ENCODE measurements at places on chromosomes 7 and 10.

- no peak for DNase-seq
These were observed 42.1 kb upstream of the HPS1 start for GRCh38 chr10:98488669-98489430.

DNA sequence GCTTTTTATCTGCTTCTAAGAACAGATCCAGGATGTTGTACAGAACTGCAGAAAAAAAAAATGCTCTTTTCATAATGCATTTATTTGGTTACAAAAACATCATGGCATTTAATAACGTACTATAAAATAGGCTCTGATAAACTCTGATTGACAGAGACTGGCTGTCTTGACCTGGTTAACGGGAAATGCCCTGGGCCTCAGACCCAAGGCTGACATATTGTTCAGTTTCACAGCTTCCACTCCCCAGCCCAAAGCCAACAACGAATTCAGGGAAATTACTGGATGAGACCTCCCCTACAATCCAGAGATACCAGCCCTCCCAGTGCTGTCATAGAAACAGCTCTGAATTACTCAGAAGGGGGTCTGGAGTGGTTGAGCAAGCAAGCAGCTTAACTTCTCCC lies 260.1 kb downstream of the CREB5 start:
- DNase-seq = no peak

- no peak for DNase-seq
These were observed 119.0 kb upstream of the KCNMA1 start for GRCh38 chr10:77756319-77757232.

DNA sequence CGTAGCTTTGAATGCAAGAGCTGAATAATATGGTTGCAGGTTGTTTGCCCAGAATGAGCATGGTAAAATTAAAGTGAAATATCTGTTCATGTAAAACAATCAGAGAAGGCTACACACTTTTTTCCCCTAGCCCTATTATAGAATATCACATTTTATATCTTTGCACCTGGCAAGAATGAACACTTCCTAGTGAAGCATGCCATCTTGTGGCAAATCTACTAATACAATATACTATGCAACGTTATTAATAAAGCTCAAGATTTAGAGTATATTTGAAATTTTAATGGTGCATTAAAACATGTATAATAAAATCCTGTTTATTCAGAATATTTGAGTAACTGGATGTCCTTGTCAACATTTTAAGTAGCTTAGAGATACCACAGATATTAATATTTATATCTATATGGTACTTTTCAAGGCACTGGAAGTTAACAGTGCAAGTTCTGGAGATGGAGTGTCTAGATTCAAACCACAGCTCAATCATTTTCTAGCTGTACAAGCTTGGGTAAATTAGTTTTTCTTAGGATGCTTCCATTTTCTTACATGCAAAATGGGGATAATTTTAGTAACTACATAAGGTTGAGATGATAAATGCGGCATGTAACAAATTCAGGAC lies 643.1 kb upstream of the SEMA3D start:
- DNase-seq = no peak

GRCh38 chr10:82554381-82554780 lies 679.4 kb downstream of the NRG3 start:
- no peak for DNase-seq

GRCh38 chr7:132377703-132378584 lies 198.3 kb downstream of the PLXNA4 start:
- no peak for DNase-seq

DNA sequence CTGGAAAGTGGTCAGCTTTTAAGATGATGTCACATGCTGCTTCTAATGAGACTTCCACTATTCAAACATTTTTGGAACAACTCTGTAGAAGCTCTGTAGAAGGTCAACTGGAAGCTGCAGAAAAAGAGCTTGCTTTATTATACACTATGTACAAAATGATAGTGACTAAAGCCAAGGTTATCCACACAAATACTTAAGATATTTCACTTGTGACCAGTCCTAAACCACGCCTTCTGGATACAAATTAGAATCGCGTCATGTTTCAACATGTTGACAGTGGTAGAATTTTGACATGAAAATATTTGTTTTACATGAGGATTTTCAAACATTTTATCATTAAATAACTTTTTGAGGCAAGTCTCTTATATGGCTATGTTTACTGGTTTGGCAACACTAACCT lies 499.6 kb upstream of the PHF14 start:
- no peak for DNase-seq

All from T-helper 17 cell (primary cell).